ENCODE measurements at places on chromosomes 5 and 9. TPM values are rescaled to one million over a fixed set of nuclear protein-coding genes. Genes with fewer than 3 reads are reported as not detected.

DNA sequence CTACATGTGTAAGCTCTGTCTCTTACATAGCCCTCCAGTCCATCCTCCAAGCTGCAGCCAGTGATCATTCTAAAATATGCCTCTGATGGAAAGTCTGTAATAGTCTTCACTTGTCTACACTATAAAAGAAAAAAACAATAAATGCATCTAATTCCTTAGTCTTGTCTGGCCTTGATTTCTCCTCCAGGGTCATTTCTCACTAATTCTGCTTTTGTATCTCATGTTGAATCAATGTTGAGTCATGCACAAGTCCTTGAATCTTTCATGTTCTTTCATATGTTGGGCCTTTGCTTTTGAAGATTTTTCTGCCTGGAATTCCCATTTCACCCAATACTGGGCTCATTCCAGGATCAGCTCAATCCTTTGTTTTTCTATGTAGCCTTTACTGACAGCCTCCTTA lies 121.1 kb upstream of the TRIM32 start:
- no peak for DNase-seq

DNA sequence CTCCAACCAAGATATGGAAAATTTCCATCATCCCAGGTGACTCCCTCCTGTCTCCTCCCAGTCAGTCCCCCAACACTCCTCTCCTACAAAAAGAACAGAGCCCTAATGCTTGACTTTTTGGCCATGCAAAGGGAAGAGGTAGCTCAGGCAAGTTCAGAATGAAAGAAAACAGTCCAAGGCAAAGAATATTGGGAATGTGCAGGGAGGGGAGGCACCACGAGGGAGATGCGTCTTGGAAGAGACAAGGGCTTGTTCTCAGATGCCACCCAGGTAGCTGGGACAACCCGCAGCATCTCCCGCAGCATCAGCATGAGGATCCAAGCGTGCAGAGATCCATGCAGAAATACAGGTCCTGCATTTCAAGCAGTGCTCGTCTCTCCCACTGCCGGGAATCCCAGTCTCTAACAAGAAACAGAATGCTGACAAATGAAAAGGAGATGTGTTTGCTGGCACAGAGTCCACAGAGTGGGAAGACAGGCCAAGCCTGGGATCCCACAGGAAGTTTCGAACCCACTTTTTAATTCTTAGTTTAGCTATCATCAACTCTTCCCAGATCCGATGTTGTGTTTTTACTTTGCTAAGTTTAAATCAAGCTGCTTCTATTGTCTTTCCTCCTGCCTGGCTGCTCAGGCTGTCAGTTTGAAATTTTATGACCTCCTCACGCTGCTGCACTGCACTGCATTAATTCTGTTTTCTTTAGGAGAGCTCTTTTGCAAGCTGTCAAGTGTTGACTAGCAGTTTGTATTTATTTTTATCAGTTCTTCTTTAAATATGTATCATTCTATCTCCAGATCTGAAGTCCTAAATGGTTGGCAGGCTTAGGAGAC lies 86.8 kb upstream of the OSMR start:
- DNase-seq, result no peak

- peak; percentile 11 for DNase-seq
Measured at GRCh38 chr5:24788829-24789514, 144.2 kb upstream of the CDH10 start.

- DNase-seq, result no peak
Measured at GRCh38 chr9:119951591-119951990, 582.4 kb upstream of the BRINP1 start.

- no peak for DNase-seq
Measured at GRCh38 chr5:103774721-103775120, 212.1 kb upstream of the NUDT12 start.

DNA sequence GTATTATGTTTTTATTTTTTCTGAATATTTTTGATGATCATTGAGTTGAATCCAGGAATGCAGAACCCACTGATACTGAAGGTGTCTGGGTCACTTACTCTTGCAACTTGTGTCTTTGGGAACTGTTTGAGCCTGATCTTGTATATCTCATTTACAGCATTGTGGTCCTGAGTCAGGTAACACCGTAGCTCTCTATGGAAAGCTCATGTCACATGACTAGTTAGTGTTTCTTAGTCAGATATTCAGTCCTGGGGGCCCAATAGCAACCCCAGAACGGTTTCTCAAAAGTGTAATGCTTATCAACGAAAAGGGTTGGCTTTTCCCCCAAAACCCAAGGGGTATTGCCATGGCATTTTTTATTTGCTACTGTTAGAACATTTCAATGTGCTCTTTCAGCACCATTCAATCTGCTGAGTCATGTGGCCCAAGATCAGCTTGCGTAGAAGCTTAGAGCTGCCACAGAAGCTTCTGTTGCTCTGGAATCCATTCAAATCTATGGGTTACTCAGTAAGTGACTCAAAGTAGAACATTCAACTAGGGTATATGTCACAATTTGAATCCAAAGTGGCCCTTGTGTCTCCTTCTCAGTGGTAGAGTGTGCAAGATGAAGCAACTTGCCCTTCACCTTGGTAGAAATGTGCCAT lies 12.1 kb upstream of the PTAR1 start:
- DNase-seq, result no peak

- no peak for DNase-seq
Measured at GRCh38 chr5:95620030-95620869, at the start of gene GPR150. Gene GPR150, plus strand, starts transcription at chr5:95620087. Its CDS starts 189 bp downstream, at chr5:95620276.

GRCh38 chr5:27810458-27810857 lies 772.1 kb upstream of the CDH9 start:
- DNase-seq, result no peak

GRCh38 chr9:104907278-104907951 lies 20.5 kb downstream of the ABCA1 start:
- no peak for DNase-seq

DNA sequence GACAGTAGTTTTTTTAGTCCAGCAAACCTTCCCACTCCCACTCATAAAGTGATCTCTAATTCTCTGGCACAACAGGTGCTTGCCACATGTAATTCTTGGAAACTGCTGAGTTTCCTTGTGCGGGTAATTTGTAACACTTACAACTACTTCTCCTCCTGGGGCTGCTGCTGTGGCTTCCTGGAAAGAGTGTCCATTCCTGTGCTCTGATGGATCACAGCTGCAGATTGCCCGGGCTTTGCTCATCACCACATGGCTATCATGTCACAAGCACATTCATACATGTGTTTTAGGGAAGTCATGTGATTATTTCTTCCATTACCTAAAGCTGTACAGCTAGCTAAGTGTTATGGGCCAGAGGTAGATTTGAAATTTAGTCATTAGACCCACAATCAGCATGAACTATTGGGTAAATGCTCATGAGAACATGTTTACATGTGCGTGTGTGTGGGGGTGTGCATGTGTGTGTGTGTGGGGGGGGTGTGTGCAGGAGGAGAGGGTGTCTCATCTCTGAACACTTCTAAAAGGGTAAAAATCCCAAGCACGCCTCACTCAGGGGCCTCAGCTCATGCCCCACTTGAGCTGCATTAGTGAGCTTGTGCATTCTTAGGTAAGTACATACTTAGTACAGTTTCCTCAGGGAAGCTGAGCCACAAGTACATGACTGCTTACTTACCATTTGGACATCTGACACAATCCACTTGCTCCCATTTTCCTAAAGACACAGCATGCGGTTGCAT lies 118.1 kb upstream of the CCDC112 start:
- no peak for DNase-seq

- no peak for DNase-seq
Measured at GRCh38 chr5:83527221-83527620, 55.7 kb downstream of the VCAN start.

GRCh38 chr5:168305281-168305680 lies 13.8 kb downstream of the WWC1 start:
- no peak for DNase-seq

DNA sequence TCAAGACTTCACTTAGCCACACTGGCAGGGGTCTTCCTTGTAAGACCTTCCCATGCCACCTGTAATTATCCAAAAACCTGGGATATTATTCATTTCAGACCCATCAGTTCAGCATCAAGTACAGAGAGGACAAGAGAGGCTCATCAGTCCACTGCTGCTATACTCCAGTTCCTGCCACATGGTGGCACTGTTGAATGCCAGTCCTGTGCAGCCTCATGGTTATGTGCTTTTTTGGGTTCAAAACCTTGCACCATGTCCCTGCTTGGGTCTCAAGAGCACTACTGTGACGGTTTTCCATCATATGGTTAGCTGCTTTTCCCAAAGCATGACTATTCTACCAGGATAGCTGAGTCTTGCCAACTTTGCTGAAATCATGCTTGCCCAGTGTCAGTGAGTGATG lies 8.5 kb downstream of the PTGS1 start:
- no peak for DNase-seq

GRCh38 chr5:181133610-181134231 lies 2.8 kb upstream of the OR2V1 start:
- peak; percentile 86 for DNase-seq

- DNase-seq, result no peak
Measured at GRCh38 chr5:139265001-139265400, 28.5 kb upstream of the MATR3 start.

DNA sequence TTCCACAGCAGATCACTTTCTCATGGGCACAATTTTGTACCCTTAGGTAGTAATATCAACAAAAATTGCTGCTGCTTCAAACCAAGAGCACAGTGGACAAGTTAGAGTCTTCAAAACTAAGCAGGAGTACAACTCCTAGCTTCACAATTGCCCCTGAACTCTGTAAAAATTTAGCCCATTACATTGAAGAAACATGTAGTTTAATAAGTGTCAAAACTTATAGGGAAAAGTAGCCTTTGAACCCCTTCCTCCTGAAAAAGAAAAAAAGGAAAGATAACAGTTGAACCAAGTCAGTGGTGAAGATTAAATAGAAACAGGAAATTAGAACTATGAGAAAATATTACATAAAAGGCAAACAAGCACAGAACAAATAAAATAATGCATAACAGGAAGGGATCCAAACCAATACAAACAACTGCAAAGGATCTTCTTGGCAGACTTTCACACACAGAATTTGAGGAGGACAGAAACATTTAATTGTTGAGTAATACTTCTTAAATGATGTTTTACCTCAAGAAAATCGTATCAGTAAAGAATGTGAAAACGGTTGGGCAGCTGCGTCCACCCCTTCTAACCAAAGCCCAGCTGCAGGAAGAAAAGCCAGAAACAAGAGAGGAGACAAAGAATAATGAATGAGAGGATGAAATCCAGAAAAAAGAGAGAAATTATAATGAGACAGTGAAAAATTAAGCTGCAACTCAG lies 636.0 kb downstream of the NR2F1-AS1 start:
- DNase-seq, result no peak

DNA sequence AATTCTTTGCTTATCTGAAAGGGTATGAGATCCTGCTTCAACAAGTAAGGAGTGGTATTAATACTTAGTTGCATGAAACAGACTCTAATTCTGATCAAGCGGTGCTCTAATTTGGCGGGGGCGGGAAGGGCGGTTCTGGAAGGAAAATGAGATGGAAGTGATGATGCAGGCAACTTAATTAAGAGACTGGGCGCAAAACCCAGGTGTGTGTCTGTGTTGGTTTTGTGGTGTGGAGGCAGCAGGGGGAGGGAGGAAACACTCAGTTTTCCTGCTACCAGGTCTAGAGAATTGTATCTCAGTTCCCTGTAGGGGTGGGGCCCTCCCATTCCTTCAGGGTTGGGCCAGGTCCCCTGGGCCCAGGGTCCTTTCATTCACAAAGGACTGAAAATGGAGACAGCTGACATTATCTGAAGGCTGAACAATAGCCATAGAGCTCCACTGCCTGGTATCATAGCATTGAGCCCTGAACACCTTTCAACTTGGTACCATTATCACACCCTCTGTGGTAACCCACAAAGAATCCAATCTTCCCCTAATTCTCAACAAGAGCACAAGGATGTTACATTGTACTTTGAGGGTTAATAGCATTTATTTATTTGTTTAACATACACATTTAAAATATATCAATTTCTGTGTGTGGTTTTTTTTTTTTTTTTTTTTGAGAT lies 17.2 kb upstream of the C5orf47 start:
- no peak for DNase-seq

GRCh38 chr5:135993335-135993879 lies 35.4 kb upstream of the TGFBI start:
- DNase-seq, result no peak

DNA sequence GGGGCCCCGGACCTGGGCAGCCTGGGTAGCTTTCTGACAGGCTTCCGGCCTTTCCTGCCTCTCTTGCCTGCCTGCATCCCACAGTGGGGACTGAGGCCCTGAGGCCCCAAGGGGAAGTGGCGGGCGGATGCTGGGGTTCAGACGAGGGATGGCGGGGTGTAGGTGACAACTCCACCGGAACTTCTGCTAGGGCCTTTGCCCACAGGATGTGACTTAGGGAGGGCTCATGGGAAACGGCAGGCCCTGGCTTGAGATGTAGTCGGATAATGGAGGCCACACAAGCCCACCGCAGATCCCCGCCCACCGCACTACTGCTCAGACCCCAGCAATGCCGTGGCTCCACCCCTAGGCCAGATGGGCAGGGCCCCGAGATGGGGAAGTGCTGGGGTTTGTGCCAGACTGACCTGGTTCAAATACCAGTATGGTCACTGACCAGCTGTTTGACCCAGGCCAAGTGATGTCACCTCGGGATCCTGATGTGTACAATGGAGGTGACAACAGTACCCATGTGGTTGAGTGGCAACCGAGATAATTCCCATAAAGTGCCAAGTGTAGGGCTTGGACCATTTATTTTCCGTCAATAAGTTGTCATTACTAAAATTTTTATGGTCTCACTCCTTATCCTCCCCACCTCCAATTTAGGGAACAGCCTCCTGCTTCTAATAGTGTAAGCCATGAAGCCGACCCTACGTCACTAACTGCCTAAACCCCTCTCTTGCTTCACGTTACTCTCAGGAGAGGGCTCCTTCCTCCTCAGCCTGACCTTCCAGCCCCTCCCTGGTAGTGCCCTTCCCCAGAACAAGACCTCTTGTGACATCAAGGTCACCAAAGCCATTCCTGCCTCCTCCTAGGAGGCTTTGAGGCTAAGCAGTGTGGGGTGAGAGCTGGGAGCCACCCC lies 2.5 kb upstream of the CDK9 start:
- DNase-seq, result no peak

DNA sequence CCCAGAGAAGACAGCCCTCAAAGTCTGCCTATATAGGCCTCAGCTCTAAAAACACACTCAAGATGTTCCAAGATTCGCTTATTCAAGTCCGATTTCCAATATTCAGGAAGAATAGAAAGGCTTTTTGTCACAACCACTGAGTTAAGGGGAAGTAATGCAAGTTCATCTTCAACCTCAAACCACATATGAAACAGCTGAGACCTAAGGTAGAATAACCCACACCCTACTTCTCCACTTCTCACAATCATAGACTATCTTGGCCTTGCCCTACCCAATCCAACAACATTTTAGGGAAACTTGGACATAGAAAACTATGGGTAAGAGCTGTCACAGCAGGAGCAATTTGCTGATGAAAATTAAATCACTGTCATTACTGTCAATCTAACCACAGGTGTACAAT lies 152.0 kb upstream of the LRRTM2 start:
- DNase-seq, result no peak

DNA sequence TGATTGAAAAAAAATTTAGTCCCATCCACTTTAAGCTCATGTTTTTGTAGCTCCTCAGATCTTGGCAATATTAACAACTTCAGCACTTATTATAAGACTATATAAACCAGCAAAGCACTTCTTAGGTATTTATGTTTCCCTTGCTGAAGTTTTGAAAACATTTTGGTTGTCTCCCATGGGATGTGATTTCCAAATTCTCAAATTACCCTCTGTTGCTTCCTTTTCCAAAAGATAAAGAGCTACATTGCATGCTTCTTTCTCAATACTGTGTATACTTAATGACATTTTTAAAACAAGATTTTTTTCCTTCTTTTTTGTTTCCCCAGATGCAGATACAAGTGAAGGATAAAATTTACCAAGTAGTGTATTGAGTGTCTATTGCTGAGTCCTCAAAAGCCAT lies 567.1 kb downstream of the CSNK1G3 start:
- no peak for DNase-seq

- DNase-seq, result no peak
Measured at GRCh38 chr5:169412831-169413230, 111.9 kb upstream of the SLIT3 start.

Gene CCDC127
- 4.3 TPM for total RNA-seq

Gene KLHL3
- total RNA-seq, result 5.0 TPM
